Memory B cell (primary cell): ENCODE measurements at places on chromosomes 12 and 14.

DNA sequence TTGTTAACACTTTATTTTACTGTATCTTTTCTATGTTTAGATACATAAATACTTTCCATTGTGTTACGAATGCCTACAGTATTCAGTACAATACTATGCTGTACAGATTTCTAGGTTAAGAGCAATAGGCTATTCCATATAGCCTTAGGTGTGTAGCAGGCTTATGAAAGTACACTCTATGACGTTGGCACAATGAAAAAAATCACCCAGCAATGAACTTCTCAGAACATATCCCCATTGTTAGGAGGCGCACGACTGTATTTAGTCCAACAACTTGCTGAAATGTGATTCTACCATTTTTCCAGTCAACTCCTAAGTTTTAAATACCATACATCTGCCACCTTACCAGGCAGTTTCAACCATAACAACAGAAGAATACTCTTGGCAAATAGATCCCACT, 1.8 kb downstream of the PARP11 start:
- H3K4me1 ChIP-seq, result peaks cover 28% of the 10 kb centered on the region
- H3K36me3 ChIP-seq, result peaks cover 13% of the 10 kb centered on the region
- H3K27ac ChIP-seq, result peak overlapping the region; percentile 69

GRCh38 chr14:103518422-103519042, 4.1 kb downstream of the CKB start:
- H3K4me1 ChIP-seq, result peaks cover 2% of the 10 kb centered on the region
- H3K36me3 ChIP-seq, result no peaks in the 10 kb centered on the region
- H3K27ac ChIP-seq, result no peak overlapping the region
- DNase-seq, result peak; percentile 63
- H3K4me3 ChIP-seq, result no peak overlapping the region

GRCh38 chr14:98160901-98161300, 1111.1 kb downstream of the BCL11B start:
- H3K27ac ChIP-seq, result no peak overlapping the region
- H3K4me1 ChIP-seq, result no peaks in the 10 kb centered on the region
- H3K27me3 ChIP-seq, result no peaks in the 10 kb centered on the region

DNA sequence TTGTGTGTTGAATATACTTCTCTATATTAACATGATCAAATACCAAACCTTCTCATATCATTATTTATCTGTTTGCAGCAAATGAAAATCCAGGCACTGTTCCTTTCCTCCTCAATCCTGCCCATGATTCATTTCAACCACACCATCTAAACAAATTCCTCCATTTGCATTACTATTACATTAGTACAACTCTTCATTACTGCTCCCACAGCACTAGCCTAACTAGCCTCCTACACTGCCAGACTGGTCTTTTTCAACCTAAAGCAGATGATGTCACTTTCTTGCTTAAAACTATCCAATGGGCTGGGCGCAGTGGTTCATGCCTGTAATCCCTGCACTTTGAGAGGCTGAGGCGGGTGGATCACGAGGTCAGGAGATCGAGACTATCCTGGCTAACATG, 117.3 kb upstream of the MYF6 start:
- H3K4me3 ChIP-seq, result no peak overlapping the region
- no peaks in the 10 kb centered on the region for H3K27me3 ChIP-seq
- DNase-seq, result no peak
- H3K27ac ChIP-seq, result no peak overlapping the region
- H3K36me3 ChIP-seq, result no peaks in the 10 kb centered on the region
